Muscle of back (tissue), 13 donors: ENCODE measurements at places on chromosomes 11 and 22. TPM values are rescaled to one million over a fixed set of nuclear protein-coding genes. Genes with fewer than 3 reads are reported as not detected.

ACTN3 gene
- 84.8 TPM for polyA plus RNA-seq

DNA sequence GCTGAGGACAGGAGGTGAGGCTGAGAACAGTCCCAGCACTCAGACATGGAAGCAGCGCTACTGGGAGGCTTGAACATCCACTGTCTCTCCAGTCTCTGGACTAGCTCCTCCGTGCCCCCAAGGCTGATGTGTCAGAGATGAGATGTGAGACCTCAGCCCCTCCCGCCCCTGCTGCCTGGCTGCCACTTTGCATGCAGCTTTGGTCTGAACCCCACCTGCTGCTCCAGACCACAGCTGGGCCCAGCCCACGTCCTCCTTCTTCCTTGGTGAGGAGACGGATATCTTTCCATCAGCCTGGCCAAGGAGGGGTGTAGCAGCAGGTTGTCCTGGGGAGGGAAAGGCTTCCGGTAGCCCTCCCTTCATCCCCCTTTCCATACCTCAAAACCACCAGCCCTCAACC lies 148.0 kb upstream of the B3GAT1 start:
- DNase-seq = no peak

DNA sequence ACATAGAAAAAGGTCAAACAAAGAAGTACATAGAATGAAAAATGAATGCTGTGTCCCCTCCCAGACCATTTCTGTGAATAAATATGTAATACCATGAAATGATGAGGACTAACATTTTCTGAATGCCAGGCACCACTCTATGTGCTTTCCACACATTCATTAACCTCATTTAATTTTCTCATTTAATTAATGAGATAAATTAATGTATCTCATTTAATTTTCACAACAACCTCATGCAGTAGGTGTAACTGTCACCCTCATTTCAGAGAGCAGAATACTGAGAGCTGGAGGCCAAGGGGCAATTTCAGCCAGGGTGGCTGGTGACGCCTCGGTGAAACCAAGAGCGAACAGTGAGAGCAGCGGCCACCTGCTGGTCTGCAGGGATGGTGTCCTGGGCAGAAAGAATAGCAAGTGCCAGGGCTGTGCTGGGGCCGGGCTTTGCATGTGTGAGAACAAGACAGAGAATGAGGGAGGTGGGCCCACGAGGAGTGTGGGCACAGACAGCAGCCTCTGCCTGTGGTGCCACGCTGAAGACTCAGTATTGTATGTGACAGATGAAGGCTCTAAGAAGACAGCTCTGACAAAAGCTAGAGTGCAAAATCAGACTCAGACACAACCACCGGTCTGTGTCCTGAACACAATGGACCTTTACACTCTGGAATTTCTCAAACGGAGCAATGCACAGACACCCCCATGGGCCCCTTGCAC lies 1.8 kb upstream of the SERPIND1 start:
- no peak for DNase-seq

- DNase-seq = no peak
Observed at GRCh38 chr11:8070417-8071115, 10.4 kb upstream of the TUB start.

DNA sequence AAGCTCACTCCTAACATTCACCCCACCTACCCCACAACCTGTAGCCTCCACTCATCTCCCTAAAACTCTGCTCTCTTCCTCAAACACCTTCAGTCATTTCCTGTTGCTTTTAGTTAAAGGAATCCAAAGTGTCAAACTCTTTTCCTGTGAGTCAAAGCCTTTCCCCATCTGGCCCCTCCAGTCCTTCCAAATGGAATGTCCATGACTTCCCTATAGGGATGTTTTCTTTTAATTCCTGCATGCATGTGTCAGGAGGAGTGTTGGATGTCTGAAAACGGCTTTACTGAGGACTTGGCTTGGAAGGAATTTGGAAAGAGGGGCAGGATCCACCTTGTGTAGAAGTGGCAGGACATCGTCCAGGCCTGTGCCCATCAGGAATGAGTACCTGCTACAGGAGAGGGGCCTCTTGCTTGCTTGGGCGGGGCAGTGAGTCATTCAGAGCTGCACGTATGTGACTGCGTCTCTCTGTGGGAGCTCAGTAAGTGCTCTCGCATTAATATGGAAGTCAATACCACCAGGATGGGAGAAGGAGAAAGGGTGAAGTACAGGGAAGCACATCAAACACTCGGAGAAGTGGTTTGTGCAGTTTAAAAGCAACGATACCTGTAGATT lies 491.9 kb downstream of the OPCML start:
- peak; percentile 68 for DNase-seq

GRCh38 chr22:24051568-24051967 lies 40.5 kb downstream of the CABIN1 start:
- no peak for DNase-seq

GRCh38 chr11:16365581-16366228 lies 9.4 kb upstream of the SOX6 start:
- peak; percentile 66 for DNase-seq

DNA sequence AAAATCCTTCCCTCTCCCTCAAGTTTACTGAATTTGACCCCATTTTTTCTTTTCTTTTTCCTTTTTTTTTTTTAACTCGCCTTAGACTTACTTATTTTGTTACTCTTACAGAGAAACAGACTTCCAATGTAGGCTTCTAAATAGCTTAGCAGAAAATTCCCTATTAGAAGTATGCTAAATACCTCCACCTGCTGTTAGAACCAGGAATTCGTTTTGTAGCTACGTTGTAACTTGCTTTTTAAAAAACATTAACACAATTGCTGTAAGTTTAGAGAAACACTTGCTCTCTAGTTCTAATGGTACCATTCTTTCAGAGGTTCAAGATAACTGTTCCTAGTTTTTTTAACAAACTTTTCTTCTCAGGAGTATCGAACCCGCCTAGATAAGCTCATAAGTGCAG lies 324.2 kb downstream of the DCDC1 start:
- DNase-seq = peak; percentile 9

BACE1 gene
- 41.2 TPM for polyA plus RNA-seq

LRRC75B gene
- 6.6 TPM for polyA plus RNA-seq

FAM118A gene
- 10.8 TPM for polyA plus RNA-seq

NXPE2 gene
- 0.13 TPM for polyA plus RNA-seq

- peak; percentile 63 for DNase-seq
Observed at GRCh38 chr22:41557401-41558240, 3.2 kb upstream of the CSDC2 start.

DNA sequence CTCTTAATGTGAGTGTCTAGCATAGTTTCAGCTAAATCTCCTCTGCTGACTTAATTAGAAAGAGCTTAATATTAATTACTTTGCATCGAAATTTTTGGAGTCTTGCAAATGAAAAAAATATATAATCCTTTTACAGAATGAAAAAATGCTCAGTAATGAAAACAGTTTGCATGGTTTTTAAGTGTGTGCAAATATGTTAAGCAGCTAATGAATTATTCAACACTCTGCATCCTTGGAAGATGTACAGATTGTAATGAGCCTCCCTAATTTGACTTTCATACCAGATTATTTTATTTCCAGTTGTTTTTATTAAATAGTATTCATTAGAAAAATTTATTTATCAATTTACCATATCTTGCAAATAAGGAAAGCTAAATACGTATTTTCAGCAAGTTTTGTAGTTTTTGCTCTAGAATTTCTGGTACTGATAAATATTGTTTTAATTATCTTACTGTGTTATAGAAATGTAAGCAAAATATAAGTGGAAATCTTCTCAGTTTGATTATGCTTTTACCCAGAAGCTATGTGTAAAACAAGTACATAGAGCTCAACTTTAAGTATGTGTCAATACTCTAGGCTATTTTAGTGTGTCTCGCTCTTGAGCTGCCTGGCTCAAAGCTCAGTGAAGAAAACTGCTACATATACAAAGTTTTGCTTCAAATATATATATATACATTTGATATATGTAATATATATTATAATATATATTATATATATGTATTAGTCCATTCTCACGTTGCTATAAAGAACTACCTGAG lies 714.9 kb upstream of the LUZP2 start:
- DNase-seq = no peak

SLC22A25 gene
- polyA plus RNA-seq = not detected

OSM gene
- polyA plus RNA-seq = 0.17 TPM

FAT3 gene
- polyA plus RNA-seq = 2.0 TPM

- no peak for DNase-seq
Observed at GRCh38 chr22:46516638-46517037, 20.8 kb downstream of the CELSR1 start.

DNA sequence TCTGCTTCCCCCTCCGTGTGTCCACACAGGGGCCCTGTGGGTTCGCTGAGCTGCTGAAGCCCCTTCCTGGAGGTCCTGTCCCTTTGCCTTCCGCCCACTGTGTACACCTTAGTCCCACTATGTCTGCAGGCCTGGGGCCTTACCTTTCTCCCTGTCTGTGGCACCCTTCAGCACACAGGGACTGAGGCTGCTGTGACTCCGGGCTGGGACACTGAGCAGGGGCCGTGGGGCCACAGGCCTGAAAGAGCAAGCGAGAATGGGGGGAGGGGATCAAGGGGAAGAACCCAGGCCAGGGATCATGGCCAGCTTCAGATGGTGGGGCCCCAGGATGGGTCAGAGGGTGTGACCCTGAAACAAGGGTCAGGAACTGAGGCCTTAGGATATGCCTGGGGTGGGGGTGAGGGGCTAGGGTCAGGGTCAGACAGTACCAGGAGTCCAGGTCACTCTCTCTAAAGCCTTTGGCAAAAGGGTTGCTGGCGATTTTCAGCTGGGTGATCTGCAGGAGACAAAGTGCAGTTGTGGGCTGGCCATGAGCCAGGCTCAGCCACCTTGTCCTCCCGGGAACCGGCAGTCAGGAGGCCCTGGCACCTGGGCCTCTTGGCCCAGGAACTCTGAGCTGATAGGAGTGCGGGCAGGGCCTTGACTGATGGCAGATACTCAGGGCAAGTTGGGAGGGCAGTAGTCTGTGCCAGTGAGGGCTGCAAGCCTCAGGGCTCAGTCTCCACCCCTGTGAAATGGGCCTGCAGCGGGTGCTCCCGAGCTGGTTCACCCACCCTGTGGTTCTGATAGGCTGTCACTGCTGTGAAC lies 2.6 kb upstream of the NUDT8 start:
- no peak for DNase-seq

GRCh38 chr11:24697522-24698111 lies 200.8 kb downstream of the LUZP2 start:
- peak; percentile 9 for DNase-seq

DNA sequence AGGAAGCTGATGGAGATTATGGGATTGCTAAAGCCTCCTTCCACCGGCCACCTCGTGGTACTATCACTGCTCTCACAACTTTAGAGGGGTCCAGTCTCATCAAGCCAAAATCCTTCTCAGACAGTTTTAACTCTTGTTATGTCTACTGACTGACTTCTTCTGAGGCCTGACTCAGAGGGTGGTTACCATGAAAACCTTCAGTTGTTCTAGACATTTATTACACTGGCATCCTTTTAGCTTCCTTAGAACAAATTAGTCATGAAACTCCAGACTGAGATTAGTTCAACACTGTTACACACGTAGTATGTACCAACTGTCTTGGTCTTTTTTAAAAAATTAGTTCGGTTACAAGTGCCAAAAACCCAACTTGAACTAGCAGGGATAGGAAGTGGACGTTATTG lies 7.5 kb downstream of the DIXDC1 start:
- no peak for DNase-seq

DNA sequence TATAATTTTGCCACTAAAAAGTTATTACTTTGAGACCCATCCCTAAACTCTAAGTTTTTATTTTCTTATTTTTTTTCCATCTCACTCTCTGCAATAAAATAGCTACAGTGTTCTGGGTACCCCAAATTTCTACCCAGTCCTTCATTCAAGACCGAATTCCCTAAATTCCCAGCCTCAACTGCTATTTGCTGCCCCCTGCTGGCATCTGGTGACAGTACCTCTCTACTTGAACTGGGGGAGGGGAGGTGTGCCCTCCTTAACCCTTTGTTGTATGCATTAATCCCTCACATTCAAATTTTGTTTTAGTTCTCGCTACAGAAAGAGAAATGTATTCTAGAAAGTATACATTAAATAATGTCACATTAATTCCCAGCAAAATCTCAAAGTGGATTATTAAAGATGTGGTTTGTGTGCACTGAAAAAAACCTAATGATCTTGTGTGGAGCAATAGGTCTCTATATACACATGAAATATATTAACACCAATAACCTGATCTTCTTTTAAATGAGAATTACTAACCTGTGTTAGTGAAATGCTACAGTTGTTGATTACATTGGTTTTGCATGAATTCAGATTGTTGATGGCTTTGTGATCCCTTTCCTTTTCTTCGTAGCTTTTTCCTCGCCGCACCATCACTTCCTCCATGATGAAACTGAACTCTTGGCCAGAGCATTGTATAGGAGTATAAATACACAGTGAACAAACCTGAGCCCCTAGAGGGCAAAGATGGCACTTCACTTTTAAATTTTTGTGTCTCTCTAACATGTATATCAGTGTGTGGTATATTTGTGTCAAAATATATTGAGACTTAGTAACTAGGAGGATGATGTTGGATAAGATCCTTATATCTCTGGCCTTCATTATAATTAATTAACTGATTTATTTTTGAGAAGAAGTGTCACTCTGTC lies 590.0 kb downstream of the METTL15 start:
- peak; percentile 40 for DNase-seq

PHLDA2 gene
- polyA plus RNA-seq = 0.65 TPM

DNA sequence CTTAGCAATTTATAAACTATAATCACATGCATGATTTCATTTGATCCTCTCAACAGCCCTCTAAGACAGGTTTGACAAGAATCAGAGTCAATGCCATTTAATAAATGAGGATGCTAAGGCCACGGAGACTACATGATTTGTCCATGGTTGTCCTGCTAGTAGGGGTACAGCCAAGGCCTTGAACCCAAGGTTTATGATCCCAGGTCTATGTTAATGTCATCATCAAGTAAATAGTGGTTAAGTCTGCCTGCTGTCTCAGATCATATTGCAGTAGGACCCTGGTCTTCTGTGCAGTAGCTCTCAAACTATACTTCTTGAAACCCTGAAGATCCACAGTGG lies 17.7 kb upstream of the SYTL2 start:
- DNase-seq = no peak

- no peak for DNase-seq
Observed at GRCh38 chr11:9799886-9800285, 136.0 kb downstream of the SWAP70 start.

DNA sequence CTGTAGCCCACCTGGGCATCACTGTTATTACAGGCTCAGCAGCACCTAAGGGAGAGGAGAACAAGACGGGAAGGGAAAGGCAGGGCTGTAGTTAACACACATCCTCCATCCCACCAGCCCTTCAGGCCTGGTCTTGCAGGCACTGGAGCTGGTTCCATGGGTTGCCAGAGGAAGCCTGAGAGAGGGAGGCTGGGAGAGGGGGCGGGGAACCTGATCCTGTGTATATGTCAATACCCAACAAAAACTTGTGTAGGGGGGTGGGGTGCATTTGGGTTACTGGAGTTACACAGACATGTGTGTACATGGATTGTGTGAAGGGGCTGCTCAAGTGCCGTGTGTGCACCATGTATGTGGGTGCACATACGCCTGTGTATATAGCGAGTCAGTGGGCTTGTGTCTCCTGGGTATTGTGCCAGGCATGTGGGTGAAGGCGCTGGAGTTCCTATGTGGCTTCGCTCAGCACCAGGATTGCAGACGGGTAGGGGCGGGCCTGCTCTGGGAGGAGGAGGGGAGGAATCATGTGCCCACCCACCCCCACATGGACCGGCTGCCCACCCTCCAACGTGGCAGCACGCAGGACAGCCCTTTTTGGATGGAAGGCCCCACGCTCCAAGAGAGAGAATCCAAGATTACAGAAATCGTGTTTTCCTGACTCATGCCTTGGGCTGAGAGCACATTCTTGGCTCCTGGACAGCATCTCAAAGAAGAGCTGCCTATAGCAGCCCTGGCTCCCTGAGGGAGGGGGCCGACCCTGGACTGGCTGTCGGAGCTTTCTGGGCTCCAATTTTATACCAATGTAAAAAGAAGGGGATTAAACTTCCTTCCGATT lies 4.2 kb upstream of the SERPINH1 start:
- peak; percentile 88 for DNase-seq

- peak; percentile 21 for DNase-seq
Observed at GRCh38 chr11:69066122-69067112, 17.7 kb downstream of the TPCN2 start.

- DNase-seq = peak; percentile 79
Observed at GRCh38 chr22:38317995-38318715, 922 bp upstream of the CSNK1E start.
